ENCODE measurements at places on chromosomes 12 and 14. TPM values are rescaled to one million over a fixed set of nuclear protein-coding genes. Genes with fewer than 3 reads are reported as not detected.

FAM186B gene
- total RNA-seq = 0.28 TPM

BIN2 gene
- total RNA-seq = not detected

TAMALIN gene
- total RNA-seq = 2.7 TPM

FGD4 gene
- total RNA-seq = 10.3 TPM

DNA sequence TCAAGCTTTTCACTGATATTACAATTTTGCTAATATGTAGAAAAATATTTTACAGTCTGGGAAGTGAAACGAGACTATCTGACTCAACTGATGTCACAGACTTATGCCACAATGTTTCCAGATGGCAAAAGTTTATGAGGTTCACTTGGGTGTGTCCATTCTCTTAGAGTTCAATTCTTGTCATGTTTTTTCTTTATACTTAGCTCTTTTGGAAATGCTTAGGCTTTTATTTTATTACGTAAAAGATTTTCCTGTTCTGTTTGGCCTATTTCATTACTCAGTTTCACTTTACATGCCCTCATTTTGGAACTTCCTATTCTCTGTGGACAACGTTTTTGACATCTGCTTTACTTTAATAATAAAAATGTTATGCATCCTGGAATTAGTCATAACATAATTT, 2.1 kb upstream of the PDZRN4 start:
- DNase-seq = no peak

DNA sequence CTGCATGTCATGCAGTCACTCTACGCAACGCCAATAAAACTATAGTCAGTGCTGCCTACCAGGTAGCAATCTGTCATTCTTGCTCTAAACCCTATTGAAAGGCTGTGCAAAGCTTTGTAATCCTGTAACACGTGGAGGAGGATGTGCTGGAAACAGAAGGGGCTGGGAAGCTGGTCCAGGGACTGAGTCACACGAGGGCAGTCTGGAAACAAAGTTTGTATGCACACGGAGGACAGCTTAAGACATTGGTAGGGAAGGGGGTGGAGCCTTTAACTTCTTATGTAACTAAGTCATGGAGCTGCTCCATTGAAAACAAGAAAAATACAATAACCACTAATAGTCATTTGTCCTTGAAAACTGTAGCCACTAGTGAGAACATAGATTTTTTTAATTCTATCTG, 128.0 kb downstream of the BCAT1 start:
- peak; percentile 75 for DNase-seq

DNA sequence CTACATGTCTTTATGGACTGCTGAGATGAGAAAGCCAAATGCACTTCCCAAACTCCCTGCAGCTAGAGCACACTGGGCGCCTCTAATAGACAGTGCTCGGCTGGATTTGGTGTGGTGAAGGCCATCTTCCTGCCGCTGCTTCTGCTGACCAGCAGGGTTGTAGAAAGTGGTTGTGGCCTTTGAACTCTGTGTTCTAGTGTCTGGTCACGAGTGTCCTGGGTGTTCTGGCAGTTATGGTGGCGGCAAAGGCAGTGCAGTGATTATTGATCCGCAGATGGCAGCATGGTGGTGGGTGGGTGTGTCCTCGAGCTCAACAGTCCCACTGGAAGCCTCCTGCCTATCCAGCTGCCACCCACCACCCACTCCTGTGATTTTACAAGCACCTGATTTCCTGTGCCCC, 43.4 kb downstream of the SMIM41 start:
- no peak for DNase-seq

GRCh38 chr12:18468246-18469075, 207.1 kb downstream of the PIK3C2G start:
- DNase-seq = peak; percentile 76

DNA sequence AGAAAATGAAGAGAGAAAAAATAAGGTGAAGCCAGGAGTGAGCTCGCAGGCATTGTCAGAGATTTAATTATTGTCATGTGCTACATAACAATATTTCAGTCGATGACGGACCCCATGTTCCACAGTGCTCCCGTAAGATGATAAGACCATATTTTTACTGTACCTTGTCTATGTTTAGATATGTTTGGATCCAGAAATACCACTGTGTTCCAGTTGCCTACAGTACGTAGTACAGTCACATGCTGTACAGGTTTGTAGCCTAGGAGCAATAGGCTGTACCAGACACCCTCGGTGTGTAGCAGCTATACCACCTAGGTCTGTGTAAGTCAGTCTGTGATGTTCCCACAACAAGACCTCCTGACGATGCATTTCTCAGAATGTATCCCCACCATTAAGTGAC, 137.5 kb downstream of the FBXL14 start:
- DNase-seq = no peak

DNA sequence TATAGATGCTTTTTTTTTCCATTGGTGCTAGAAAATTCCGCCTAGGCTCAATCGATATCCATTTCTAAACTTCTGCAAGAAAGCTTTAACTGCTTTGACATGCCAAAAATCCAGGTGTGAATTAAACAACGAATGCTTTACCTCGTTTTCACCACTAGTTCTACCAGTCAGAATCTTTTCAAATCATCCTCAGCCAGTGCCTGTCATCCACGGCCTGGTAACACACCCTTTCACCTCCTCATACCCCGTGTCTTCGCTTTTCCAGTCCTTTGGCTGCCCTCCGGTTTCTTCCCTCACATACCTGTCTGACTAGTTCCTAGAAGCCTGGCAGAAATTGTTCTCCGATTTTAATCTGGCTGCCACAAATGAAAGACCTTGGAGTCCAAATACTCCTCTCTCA, 1.4 kb upstream of the PHC1 start:
- no peak for DNase-seq

DNA sequence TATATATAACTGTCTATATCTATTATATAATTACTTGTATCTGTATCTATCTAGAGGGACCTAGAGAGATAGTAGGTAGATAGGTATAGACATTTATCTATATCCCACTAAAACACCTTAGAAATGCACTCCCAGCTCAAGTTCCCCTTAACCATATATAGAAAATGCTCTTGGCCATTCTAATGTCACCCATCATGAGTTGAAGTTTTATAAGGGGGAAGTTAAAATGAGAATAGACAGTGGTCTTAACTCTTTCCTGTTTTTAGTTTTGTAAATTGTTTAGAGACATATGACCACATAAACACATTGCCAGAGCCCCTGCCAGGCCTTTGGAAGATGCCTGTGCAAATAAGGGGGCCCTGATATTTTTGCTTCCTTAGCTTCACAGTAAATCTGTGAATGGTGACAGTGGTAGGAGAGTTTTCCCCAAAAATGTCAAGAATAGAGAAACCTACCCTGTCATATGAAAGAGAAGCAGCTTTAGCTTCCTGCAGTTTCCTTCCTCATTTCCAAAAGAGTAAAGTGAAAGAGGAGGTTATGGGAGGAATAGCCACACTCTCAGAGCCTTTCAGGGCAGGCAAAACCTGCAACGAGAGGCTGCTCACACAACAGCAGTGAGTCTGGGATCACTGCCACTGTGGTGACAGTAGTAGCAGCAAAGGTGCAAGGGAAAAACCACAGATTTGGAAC, 45.5 kb downstream of the MGST1 start:
- DNase-seq = no peak

GRCh38 chr12:62977883-62978282, 42.9 kb upstream of the PPM1H start:
- no peak for DNase-seq

DNA sequence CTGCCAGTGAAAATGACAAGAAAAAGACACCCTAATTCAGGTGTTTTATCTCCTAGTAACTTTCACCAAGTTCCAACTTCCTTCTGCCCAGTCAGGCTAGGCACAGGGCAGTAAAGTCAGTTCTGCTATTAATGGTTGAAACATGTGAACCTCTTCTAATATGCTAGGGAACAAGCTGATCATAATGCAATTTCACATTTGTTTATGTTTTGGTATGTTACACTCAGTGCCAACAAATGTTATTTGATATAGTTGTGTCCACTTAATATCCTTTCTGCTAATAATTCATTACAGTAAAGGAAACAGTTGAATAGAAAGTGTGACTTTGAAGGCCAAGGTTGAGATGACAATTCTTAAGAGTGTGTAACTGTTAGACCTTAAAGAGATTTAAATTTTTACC, 17.2 kb downstream of the NT5DC3 start:
- DNase-seq = no peak
